Kidney epithelial cell (primary cell): ENCODE measurements at places on chromosomes 5 and 9.

DNA sequence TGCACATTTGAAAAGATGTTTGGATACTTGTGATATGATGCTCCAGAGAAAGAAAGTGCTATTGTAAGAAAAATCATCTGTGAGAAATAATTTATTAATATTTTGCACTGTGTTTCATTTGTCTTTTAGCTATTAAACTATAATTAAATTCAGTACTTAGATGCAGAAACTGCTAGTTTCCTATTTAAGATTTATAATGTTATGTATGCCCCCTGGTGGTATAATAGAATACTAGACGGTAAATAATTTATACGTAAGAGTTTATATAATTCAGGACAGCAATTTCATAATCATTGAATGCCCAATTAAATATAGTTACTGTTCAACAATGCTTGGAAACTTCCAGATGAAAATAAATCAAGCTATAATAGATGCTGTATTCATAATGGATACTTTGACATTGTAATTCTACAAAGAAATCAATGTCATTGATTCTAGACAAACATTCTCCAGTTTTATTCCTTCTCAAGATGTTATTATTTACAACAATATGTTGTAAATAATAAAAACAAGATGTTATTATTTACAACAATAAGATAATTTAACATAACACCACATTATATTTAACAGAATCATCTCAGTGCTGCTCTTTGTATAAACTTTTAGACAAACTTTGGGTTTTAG lies 101.0 kb downstream of the TMEM232 start:
- DNase-seq = no peak

GRCh38 chr9:78064075-78064474 lies 32.5 kb upstream of the GNAQ start:
- DNase-seq = no peak

DNA sequence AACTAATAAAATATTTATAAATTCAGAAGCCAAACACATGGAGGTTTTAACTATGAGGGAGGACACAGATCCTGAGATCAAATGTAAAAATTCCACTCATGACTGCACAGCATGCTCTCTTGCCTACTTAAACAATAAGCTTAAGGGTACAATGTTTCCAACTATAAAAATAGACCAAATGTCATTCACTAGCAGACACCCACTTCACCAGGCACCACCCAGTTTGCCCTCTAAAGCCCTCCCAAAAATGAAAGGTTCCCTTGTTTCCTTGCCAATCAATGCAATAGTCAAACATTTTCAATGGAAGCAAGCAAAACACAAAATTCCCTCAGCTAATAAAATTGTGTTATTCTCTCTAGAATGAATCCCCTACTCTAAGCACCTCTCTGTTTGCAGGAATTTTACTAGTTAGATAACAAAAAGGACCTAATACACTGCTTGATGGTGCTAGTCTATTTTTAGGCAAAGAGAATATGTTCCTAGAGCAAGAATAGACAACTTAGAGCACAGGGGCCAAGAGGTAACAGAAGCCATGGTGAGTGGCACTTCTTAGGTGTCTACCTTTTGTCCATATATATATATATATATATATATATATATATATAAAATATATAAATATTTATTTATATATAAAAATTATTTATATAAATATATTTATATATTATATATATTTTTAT lies 135.3 kb downstream of the HOMER1 start:
- no peak for DNase-seq

DNA sequence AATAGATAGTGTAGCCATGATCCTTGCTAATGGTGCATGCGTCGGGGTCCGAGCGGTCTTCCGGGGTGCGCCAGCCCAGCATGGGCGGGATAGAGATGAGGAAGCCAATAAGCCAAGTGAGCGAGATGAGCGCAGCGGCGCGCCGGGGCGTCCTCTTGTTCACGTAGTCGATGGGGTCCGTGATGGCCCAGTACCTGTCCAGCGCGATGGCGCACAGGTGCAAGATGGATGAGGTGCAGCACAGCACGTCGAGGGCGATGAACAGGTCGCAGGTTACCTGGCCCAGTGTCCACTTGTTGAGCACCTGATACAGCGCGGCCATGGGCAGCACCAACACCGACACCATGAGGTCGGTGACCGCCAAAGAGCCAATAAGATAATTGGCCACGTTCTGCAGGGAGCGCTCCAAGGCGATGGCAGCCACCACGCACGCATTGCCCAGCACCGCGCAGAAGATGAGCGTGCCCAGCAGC lies 1.1 kb downstream of the HTR1A start:
- DNase-seq = no peak
